Psoas muscle (tissue), 8 donors: ENCODE measurements at places on chromosomes 13 and 19.
A peak's percentile ranks its signal among the peaks of the same experiment; 100 is the strongest.

DNA sequence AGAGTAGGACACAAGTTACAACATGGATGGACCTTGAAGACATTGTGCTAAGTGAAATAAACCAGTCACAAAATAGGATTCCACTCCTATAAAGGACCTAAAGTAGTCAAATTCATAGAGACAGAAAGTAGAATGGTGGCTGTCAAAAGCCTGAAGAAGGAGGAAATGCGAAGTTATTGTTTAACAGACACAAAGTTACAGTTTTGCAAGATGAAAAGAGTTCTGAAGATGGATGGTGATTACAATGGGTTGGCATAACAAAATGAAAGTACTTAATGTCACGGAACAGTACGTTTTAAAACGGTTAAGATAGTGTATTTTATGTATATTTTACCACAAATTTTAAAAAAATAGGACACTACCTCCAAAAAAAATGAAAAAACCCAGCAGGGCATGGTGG, 34.8 kb downstream of the FOXO1 start:
- H3K27ac ChIP-seq: no peak overlapping the region
- no peak for DNase-seq
- H3K27me3 ChIP-seq: no peaks in the 10 kb centered on the region
- peaks cover 78% of the 10 kb centered on the region for H3K4me1 ChIP-seq

DNA sequence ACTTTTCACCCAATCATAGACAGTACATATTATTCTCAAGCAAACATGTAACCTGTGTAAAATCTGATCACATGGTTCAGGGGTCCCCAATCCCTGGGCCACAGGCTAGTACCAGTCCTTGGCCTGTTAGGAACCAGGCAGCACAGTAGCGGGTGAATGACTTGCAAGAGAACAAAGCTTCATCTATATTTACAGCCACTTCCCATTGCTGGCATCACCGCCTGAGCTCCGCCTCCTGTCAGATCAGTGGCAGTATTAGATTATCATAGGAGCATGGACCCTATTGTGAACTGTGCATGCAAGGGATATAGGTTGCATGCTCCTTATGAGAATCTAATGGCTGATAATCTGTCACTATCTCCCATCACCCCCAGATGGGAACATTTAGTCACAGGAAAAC, 133.1 kb downstream of the MAB21L1 start:
- no peak overlapping the region for H3K27ac ChIP-seq
- H3K4me1 ChIP-seq: no peaks in the 10 kb centered on the region
- no peaks in the 10 kb centered on the region for H3K36me3 ChIP-seq

DNA sequence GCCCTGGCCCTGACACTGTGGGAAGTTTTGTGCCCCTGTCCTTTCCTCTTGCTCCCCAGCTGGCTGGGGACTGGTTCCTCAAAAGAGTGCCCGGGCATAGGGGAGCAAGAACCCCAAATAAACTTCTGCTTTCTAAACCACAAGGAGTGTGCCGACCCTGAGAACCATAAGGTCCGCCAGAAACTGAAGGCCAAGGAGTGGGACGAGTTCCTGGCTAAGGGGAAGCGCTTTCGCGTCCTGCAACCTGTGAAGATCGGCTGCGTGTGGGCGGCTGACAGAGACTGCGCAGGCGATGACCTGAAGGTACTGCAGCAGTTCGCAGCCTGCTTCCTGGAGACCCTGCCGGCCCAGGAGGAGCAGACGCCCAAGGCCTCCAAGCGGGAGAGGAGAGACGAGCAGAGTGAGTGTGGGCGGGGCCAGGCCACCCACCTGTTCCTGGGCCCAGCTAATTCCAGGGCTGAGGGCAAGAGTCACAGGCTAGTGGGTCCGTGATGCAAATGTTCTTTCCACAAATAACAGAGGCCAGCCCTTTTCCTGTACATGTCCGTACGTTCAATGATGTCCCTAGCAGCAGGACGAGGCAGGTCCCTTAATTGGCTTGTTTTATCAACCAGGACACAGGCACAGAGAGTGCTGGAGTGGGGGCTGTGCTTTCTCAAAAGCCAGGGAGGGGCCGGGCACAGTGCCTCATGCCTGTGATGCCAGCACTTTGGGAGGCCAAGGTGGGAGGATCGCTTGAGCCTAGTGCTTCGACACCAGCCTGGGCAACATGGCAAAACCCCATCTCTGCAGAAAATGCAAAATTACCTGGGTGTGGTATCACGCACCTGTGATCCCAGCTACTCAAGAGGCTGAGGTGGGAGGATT, 25.6 kb downstream of the UBXN6 start:
- no peaks in the 10 kb centered on the region for H3K27me3 ChIP-seq
- no peak overlapping the region for H3K4me3 ChIP-seq
- H3K36me3 ChIP-seq: peaks cover 36% of the 10 kb centered on the region
- no peak for DNase-seq
- no peaks in the 10 kb centered on the region for H3K4me1 ChIP-seq

- peak; percentile 71 for DNase-seq
- peak overlapping the region; percentile 78 for H3K27ac ChIP-seq
- H3K36me3 ChIP-seq: no peaks in the 10 kb centered on the region
- peak overlapping the region; percentile 83 for H3K4me3 ChIP-seq
Measured at GRCh38 chr19:21586311-21587116, 81.1 kb downstream of the ZNF429 start.

DNA sequence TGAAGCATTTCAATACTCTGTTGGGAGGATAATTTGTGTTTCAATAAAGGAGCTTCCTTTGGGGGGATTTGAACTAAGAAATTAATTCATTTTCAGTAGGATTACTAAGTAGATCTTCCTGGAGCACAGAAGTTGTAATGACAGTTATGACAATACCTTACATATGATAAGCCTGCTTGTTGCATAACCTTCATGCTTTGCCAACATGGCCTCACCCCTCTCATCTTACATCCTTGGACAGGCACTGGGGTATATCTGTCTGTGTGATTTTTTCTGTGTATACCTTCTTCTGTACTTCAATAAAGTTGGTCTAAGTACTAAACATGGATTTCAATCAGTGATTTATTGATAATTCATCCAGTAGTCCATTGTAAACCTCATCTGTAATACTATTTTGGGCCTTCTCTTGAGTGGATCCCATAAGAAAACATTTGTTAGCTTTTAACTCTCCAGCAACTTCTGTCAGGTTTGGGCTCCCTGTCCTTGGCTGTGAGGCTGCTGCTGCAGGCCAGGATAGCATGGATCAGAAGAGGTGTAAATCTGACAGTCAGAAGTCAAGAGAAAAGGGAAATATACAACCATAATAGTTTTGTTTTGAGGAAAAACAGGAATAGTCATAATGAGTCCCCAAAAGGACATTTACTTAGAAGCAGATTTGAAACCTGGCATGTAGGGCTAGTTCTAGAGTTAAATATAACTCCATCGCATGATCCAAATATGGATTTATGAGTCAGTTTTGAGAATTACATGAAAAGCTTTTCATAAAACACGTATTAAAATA, 422.2 kb downstream of the KLF5 start:
- H3K27ac ChIP-seq: peak overlapping the region; percentile 50
- H3K4me3 ChIP-seq: no peak overlapping the region
- H3K36me3 ChIP-seq: no peaks in the 10 kb centered on the region
- peaks cover 30% of the 10 kb centered on the region for H3K4me1 ChIP-seq
- DNase-seq: no peak
- H3K27me3 ChIP-seq: no peaks in the 10 kb centered on the region

GRCh38 chr19:51994048-51994644, 7.5 kb upstream of the ZNF350 start:
- no peak for DNase-seq
- peaks cover 61% of the 10 kb centered on the region for H3K36me3 ChIP-seq
- H3K27ac ChIP-seq: no peak overlapping the region
- H3K4me1 ChIP-seq: no peaks in the 10 kb centered on the region

DNA sequence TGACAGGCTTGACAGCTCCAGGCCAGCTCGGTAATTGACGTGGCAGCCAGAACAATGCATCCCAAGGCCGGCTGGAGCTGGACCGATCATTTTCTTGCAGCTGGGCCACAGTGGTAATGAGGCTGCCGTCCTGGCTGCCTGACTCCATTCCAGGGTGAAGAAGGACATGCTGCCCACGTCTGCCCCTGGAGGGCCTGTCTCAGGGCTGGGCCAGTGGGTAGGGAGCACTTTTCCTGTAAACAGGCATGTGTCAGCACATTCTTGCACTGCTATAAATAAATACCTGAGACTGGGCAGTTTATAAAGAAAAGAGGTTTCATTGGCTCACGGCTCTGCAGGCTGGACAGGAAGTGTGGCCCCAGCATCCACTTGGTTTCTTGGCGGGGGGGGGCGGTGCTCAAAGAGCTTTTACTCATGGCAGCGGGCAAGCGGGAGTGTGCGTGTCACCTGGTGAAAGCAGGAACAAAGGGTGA, 38.1 kb upstream of the KCTD15 start:
- H3K27me3 ChIP-seq: no peaks in the 10 kb centered on the region
- H3K4me3 ChIP-seq: no peak overlapping the region
- no peaks in the 10 kb centered on the region for H3K36me3 ChIP-seq
- no peak overlapping the region for H3K27ac ChIP-seq
- DNase-seq: no peak
- no peaks in the 10 kb centered on the region for H3K4me1 ChIP-seq

GRCh38 chr13:51066091-51066831, 44.8 kb downstream of the C13orf42 start:
- peak overlapping the region; percentile 27 for H3K27ac ChIP-seq
- no peaks in the 10 kb centered on the region for H3K27me3 ChIP-seq
- no peak for DNase-seq

- H3K4me3 ChIP-seq: no peak overlapping the region
- H3K27ac ChIP-seq: no peak overlapping the region
- no peaks in the 10 kb centered on the region for H3K27me3 ChIP-seq
Measured at GRCh38 chr13:64477146-64477545, 2753.0 kb downstream of the PCDH9 start.

GRCh38 chr19:1392407-1392806, 8.7 kb downstream of the NDUFS7 start:
- no peak overlapping the region for H3K4me3 ChIP-seq
- H3K27ac ChIP-seq: no peak overlapping the region
- no peak for DNase-seq
- peaks cover 66% of the 10 kb centered on the region for H3K36me3 ChIP-seq

GRCh38 chr13:51218626-51219025, 3.6 kb upstream of the FAM124A start:
- no peak overlapping the region for H3K4me3 ChIP-seq
- H3K36me3 ChIP-seq: no peaks in the 10 kb centered on the region
- H3K27ac ChIP-seq: no peak overlapping the region

DNA sequence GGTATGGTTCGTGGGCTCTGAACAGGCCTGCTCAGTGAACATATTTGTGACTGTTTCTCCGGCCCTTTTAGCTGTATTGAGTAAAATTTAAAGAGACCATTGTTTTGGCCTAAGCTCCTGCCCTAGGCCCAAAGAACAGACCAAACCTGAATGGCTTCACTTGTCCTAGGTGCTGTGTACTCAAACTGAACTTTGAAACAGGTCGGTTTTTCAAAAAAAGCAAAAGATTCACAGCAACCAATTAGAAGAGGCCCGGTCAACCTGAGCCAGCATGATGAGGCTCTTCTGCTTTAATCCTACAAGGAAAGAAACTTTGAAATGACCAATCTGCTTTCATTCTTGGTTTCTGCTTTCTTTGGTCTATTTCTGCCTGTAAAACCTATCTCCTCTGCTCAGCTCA, 50.6 kb downstream of the USPL1 start:
- no peak for DNase-seq
- no peak overlapping the region for H3K4me3 ChIP-seq
- no peaks in the 10 kb centered on the region for H3K27me3 ChIP-seq
- no peaks in the 10 kb centered on the region for H3K4me1 ChIP-seq
- H3K36me3 ChIP-seq: no peaks in the 10 kb centered on the region
- no peak overlapping the region for H3K27ac ChIP-seq

DNA sequence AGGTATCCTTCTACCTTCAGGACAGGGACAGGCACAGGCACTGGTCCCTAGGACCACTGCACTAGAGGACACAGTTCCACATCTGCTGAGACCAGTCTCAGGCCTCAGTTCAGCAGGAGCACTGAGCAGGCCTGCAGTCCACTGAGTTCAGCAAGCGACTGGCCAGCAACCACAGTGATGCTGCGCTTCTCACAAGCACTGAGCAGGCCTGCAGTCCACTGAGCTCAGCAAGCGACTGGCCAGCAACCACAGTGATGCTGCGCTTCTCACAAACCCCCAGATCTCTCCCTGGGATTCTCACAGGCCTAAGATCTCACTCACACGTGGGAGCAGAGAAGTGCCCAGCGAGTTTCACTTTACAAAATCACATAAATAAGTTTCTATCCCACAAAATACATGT, 140.6 kb downstream of the IRS2 start:
- no peak for DNase-seq
- no peaks in the 10 kb centered on the region for H3K4me1 ChIP-seq
- no peaks in the 10 kb centered on the region for H3K36me3 ChIP-seq
- H3K4me3 ChIP-seq: no peak overlapping the region
- H3K27me3 ChIP-seq: no peaks in the 10 kb centered on the region
- no peak overlapping the region for H3K27ac ChIP-seq

DNA sequence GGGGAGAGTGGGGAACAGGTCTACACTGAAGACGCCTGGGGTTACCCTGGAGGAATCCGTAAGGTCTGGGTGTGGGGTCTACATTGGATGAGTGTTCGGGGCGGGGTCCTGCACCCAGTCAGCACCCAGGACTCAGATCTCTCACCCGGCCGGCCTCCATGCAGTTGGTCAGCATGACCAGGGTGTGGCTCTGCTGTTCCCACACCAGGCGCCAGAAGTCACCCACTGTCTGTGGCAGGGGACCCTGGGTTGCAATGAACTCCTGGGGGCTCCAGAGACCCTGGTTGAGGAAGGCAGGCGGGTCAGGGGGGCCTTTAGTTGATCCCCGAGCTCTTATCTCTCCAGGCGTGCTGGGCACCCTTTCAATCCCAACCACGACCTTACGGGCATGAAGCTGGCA, 6.0 kb upstream of the SYT5 start:
- DNase-seq: no peak
- H3K4me3 ChIP-seq: no peak overlapping the region
- no peaks in the 10 kb centered on the region for H3K4me1 ChIP-seq
- H3K27ac ChIP-seq: no peak overlapping the region
- peaks cover 37% of the 10 kb centered on the region for H3K27me3 ChIP-seq

GRCh38 chr19:30711296-30711695, 339.1 kb downstream of the ZNF536 start:
- H3K27me3 ChIP-seq: no peaks in the 10 kb centered on the region
- H3K27ac ChIP-seq: no peak overlapping the region
- no peak overlapping the region for H3K4me3 ChIP-seq
- H3K36me3 ChIP-seq: no peaks in the 10 kb centered on the region

DNA sequence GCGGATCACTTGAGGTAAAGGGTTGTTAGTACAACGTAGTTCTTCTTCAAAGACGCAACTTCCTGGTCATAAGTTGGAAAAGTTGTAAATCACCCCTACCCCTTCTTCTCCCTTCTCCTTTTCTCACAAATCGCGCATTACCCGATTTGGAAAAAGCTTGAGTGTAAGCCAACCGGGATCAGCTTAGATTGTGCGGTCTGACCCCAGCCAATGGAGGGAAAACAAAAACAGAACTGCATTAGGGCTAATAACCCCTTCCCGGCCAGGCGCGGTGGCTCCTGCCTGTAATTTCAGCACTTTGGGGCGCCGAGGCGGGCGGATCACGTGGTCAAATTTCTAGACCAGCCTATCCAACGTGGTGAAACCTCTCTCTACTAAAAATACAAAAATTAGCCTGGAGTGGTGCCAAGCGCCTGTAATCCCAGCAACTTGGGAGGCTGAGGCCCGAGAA, 806 bp downstream of the ZNF90 start:
- H3K36me3 ChIP-seq: no peaks in the 10 kb centered on the region
- no peak for DNase-seq
- no peak overlapping the region for H3K27ac ChIP-seq
- no peaks in the 10 kb centered on the region for H3K27me3 ChIP-seq
